ENCODE measurements at places on chromosomes 6 and 20.

DNA sequence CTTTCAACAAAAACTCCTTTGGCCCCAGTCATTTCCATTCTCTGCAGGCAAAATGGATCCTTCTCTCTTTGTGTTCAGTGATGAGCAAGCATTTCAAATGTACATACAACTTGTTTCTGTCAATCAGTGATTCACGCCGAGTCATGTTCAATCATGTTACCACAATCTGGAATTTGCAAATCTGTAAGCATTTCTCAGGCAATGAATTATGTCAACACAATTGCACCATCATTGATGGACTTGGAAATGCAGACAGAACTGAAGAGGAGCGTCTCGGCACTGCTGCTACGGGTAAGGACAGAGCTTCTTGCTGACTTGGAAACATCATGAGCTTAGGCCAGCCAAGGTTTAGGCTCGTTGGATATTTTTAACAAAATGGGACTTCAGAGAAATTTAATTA, 132.8 kb upstream of the AGPAT4 start:
- no peak for DNase-seq

GRCh38 chr6:162343198-162343935, 384.2 kb downstream of the PRKN start:
- DNase-seq = no peak

GRCh38 chr6:44086931-44087574, 40.2 kb downstream of the MRPL14 start:
- no peak for DNase-seq

DNA sequence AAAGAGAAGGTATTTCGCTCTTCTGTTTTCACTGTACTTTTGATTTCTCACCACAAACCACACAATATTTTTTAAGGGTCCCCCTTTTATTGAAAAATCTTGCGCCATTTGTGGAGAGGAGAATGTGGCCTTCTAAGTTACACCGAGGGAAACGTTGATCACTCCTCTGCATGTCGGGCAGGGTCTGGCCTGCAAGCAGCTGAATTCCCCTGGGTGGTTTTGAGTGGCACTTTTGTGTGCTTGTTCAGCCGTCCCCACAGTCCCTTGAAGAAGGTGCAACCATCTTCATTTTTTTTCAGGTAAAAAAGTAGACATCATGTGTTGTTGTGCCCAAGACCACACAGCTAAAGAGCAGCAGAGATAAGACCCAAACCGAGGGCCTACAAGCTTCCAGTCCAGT, 6.1 kb downstream of the GPR31 start:
- no peak for DNase-seq

GRCh38 chr20:1491860-1492642, 831 bp upstream of the SIRPB2 start:
- no peak for DNase-seq

- no peak for DNase-seq
Observed at GRCh38 chr6:4777394-4777935, 1.3 kb downstream of the CDYL start.

DNA sequence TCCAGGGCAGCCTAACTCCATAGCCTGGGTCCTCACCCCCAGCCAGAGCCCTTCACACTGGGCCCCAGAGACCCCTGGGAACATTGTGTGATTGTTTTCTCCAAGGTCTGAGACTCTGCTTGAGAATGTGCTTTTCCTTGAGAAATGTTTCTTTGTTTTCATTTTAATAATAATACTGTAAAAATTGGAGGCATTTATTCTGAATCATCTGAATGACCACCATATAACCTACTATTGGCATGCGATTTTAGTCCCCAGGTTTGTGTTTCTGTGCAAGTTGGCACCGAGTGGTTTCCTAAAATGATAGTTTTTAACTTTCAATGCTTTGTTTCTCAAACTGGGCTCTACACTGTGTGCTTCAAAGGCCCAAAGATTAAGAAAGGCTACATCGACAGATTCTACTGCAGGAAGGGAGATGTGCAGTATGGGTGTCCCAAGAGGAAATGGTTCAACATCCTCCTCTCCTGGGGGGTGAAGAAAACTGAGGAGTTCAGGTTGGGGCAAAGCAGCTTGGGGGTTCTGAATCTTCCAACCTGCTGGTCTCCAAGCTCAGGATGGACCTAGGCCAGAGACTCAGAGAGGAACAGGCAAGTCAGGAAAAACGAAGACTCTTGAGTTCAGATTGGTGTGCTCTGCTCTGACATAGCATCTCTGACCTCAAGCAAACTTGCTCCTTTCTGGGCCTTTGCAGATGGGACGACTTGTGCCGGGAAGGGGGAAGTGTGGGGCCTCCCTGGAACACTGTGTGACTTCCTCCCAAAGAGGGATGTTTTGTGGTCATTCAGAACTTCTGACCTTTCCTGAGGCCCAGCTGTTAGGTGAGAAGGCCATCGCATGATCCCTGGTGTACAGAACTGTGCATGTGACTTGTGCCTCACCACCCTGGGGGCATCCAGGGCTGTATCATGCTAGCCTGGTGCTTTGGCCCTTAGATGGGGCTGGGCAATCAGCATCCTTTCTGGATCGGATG, 31.0 kb downstream of the DAAM2 start:
- DNase-seq = no peak

- DNase-seq = peak; percentile 3
Observed at GRCh38 chr6:141107591-141108160, 1025.0 kb upstream of the GJE1 start.

GRCh38 chr6:158080849-158081656, 87.0 kb downstream of the SERAC1 start:
- no peak for DNase-seq

DNA sequence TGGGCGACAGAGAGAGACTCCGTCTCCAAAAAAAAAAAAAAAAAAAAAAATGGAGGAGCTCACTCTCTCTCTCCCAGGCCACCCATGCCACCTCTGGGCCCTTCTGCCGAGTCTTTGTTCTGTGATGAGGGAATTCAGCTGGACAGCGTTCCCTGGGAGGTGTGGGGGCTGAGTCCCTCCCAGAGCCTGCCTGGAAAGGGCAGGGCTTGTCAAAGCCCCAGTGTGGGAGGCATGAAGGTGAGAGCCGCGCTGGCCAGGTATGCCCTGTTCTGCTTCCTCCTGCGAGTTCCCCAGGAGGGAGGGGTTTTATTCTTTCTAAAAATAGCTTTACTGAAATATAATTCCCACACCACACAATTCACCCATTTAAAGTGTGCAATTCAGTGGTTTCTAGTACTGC, 69.6 kb downstream of the TMEM242 start:
- DNase-seq = no peak

DNA sequence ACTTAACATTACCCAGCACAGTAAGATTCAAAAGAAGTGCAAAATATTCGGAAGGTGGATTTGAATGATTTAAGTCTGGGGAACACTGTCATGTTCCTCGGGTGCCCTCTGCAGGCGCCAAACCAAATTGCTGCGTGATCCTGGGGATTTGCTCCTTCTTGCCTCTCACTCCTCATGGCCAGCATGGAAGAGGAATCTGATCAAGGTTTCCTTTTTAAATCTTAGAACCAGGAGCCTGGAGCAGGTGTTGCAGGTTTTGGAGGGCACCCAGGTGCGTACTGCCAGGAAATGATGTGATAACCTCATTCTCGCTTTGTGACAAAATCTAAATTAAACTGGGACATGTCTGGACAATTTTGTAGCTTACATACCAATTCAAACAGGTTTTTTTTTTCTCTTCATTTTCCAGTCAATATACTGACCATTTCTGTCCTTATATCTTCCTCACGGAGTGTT, 8.1 kb upstream of the PFDN4 start:
- peak; percentile 83 for DNase-seq

GRCh38 chr6:43257367-43258145, 14.3 kb downstream of the TTBK1 start:
- no peak for DNase-seq

- DNase-seq = no peak
Observed at GRCh38 chr20:49636447-49636846, 68.5 kb upstream of the PTGIS start.

DNA sequence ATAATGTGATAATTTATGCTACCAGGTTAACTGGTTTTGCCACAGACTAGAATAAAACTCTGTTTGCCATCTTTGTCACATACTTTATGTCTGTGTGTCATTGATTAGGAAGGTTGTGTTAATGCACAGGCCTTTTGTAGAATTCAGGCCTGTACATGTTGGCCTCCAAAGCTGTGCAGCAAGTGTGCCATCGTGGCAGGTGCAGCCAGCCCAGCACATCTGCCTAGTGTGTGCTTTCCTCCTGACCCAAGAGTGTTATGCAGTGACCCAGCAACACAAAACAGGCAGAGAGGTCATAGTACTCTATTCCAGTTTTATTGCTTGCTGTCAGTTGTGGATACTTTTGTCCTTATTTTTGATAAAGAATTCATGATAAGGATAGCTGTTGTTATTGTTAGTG, 3.7 kb downstream of the MAP3K4 start:
- DNase-seq = no peak

DNA sequence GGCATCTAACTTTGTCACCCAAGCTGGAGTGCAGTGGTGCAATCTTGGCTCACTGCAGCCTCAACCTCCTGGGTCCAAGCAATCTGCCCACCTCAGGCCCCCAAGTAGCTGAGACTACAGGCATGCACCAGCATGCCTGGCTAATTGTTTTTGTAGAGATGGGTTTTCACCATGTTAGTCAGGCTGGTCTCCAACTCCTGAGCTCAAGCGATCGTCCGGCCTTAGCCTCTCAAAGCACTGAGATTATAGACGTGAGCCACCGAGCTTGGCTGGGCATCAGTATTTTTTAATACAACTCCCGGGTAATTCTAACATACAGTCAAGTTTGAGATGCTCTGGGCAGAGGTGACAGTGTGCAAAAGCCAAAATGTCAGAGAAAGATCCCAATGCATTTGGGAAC, 73.5 kb downstream of the NFATC2 start:
- DNase-seq = no peak

- DNase-seq = no peak
Observed at GRCh38 chr20:1968964-1969363, 24.9 kb downstream of the PDYN start.

DNA sequence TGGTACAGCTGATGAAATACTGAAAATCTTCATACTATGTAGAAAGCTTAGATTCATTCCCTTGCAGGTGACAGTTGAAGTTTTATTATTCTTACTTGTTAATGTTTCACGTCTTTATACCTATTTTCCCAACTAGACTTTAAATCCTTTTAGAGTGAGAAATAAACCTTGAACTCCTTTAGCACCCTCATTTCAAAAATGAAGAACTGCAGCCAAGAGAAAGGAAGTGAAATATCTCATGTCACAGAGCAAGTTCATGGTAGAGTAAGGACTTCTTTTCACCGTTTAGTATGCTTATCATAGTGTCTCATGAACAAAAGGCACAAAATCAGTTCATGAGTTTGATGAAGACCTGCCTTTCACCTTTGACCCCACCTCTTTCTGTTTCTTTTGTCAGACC, 38.5 kb downstream of the ORC3 start:
- no peak for DNase-seq

DNA sequence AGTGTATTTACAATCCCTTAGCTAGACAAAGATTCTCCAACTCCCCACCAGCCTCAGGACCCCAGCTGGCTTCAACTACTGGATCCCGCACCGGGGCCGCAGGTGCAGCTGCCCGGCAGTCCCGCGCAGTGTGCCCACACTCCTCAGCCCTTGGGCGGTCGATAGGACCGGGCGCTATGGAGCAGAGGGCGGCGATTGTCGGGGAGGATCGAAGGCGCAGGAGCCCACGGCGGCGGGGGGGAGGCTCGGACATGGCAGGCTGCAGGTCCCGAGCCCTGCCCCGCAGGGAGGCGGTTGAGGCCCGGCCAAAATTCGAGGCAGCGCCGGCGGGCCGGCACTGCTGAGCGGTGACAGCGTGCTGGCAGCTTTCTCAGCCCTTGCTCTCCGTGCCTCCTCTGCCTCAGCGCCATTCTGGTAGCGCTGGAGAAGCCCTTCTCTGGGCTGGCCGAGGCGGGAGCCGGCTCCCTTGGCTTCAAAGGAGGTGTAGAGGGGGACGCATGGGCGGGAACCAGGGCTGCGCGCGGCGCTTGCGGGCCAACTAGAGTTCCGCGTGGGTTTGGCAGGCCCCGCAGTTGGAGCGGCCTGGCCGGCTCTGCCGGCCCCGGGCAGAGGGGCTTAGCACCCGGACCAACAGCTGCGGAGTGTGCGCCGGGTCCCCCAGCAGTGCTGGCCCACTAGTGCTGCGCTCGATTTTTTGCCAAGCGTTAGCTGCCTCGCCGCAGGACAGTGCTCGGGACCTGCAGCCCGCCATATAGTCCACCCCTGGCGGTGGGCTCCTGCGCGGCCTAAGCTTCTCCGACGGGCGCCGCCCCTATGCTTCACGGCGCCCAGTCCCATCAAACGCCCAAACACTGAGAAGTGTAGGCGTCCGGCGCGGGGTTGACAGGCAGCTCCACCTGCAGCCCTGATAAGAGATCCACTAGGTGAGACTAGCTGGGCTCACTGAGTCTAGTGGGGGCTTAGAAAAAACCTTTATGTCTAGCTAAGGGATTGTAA, 32.4 kb upstream of the KIF13A start:
- DNase-seq = no peak

DNA sequence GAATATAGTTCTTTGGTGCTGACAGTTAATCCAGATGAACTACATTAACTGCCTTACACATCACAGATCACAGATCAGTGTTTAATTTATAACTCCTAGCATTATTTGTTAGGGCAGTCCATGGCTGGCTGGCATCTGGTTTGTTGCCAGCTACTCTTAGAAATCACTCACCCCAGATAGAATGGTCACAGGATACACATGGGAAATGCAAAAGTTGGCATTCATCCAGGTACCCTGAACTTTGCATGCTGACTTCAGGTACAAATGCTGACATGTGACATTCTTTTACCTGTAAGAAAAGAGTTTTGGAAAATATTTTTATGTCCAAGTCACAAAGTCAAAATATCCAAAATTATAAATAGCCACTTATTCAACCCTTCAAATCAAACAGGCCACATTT, 20.2 kb downstream of the FBXL4 start:
- no peak for DNase-seq

GRCh38 chr6:109521080-109521479, 38.1 kb upstream of the ZBTB24 start:
- DNase-seq = no peak

DNA sequence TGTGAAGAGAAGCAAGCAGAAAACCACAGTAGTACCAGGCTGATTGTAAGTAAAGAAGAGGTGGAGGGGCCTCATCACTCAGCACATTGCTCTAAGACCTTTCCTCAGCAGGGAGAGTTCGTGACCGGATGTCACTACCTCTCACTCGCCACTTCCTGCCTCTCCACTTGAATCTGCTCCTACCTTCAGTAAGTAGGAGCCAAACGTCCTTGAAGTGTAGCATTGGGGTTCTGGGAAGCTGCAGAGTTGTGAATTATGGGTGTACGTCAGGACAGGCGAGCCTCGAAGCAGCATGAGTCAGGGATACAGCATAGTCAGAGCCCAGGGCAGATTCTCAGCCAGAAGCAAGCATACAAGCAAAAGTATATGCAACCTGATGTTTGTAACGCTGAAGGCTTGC, 224.9 kb downstream of the PHACTR1 start:
- no peak for DNase-seq

Measured in LoVo (cell line).